ENCODE measurements at places on chromosomes 7 and 10.
A peak's percentile ranks its signal among the peaks of the same experiment; 100 is the strongest.

GRCh38 chr7:129091484-129092002, 36.6 kb upstream of the TNPO3 start:
- peak; percentile 86 for DNase-seq

DNA sequence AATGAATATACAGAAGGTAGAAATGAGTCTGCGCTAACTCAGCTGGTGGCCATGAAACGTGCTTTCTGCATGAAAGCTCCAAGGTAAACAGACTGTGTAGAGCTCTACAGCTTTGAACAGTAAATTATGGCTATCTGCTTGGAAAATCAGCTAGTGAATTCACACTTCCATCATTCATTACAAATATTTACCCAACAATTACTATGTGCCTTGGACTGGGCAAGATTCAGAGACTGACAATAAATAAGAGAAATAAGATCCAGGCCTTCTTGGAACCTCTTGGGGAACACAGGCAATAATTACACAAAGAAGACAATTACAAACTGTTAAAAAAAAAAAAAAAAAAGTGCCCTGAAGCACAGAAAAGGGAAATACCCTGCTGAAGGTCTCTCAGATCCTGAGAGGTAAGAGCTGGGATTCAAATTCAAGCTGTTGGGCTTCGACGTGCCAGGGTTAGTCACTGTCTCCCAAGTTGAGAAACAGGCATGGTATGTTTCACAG, 15.8 kb downstream of the TSPAN12 start:
- DNase-seq = no peak

DNA sequence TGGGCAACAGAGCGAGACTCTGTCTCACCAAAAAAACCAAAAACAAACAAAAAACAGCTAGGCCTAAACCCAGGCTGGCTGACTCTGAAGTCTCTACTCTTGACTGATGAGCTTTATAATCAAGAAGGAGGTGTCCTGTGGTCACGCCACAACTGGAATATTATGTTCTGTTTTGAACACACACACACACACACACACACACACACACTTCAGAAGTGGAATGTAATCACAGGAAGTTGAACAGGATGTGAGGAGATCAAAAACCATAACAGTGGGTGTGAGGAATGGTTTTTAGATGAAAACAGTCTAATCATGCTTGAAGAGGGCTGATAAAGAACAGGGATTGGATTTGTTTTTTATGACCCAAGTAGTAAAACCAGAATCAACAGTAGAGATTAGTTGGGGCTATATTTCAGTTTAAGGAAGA, 51.1 kb upstream of the IL6 start:
- no peak for DNase-seq

GRCh38 chr10:132536241-132536876, 1.2 kb upstream of the INPP5A start:
- DNase-seq = no peak
